ENCODE measurements at places on chromosomes 12 and 14.

DNA sequence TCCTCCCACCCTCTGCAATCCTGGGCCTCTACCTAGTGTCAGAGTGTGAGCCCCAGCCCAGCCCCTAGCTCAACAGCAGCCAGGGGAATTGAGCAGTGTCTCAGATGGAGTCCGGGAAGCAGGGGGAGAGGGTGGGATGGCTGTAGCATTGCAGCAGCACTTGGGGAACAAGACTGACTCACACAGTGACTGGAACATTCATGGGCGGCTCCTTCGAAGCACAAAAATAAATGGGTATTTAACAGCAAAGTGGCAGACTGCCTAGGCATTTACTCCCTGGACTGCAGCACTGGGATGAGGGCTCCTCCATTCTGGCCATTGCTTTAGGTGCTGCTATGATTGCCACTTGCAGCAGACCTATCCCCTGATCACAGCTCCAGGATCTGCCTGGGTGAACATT, 46.0 kb upstream of the STK38L start:
- no peak for DNase-seq

- DNase-seq = no peak
These were observed 3.6 kb downstream of the WNT1 start for GRCh38 chr12:48981757-48982157.

DNA sequence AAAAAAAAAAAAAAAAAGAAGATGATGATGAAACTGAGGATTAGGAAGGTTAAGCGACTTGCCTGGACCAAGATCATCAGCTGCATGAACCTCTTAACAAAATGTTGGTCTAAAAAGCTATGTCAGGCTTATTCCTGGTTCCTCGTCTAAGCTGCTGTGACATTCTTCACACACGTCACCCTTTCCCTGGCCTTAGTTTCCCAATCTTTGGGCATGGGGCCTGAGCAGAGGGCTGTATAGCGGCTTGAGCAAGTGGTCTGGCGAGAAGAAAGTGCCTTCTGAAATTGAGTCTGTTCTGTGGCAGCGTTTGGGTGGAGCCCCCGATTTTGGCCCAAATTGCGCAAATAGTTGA, 58.7 kb upstream of the CCND2 start:
- DNase-seq = no peak

DNA sequence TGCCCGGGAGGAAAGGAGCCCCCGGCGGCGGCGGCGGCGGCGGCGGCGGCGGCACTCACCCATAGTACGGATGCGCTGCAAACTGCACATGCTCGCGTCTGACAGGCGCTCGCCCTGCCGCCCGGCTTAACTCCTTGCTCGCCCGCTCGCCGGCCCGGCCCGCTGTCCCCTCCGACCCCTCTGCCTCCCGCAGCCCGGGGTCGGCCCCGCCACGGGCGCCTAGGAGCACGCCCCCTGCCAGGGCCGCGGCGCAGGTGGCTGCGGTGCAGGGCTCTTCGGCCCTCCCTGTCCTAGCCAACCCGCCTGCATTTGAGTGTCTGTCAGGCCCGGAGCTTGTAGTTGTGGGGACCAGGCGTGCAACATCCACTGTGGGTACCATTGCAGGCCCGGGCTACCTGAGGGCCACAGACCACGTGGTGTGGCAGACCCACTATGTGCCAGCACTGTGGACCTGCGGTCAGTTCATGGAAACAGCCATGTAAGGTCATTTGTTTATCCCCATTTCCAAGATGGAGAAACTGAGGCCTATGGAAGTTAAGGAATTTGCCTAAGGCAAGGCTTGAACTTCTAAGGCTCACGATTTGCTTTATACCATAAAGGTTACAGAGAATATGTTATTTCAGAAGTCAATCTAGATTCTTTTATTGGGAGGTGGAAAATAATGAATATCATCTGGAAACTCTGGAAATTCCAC, 17.6 kb upstream of the PLEKHH1 start:
- no peak for DNase-seq

- DNase-seq = no peak
These were observed 7.9 kb upstream of the AVIL start for GRCh38 chr12:57826400-57826799.

Data from effector CD4-positive, alpha-beta T cell (primary cell).